ENCODE measurements at places on chromosomes 12 and 14.

DNA sequence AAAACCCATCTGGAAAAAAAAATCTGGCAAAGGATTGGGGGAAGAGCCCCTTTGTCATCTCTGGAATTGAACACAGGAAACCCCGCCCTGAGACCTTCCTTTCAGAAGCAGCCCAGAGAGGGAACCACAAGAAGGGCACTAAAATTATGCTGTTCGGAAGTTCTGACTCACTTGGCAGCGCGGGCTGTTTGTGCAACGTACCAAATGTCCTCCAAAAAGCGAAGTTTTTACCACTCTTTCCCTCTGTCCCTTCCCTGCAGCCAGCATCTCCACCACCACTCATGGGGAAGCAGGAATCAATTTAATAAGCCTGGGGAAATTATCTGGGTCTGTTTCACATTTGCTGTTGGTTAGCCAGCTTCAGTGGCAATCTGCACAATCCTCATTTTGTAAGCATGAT, 3.2 kb upstream of the SYNE3 start:
- no peaks in the 10 kb centered on the region for H3K27me3 ChIP-seq
- H3K4me3 ChIP-seq, result peak overlapping the region; percentile 64
- H3K36me3 ChIP-seq, result peaks cover 21% of the 10 kb centered on the region
- peaks cover 73% of the 10 kb centered on the region for H3K4me1 ChIP-seq

GRCh38 chr12:109613649-109614455, 40.3 kb downstream of the MVK start:
- H3K27me3 ChIP-seq, result peaks cover 93% of the 10 kb centered on the region
- no peak overlapping the region for H3K27ac ChIP-seq
- no peak overlapping the region for H3K4me3 ChIP-seq
- no peak for DNase-seq
- H3K4me1 ChIP-seq, result no peaks in the 10 kb centered on the region

- no peaks in the 10 kb centered on the region for H3K27me3 ChIP-seq
- H3K4me1 ChIP-seq, result no peaks in the 10 kb centered on the region
- H3K27ac ChIP-seq, result no peak overlapping the region
- DNase-seq, result no peak
Measured at GRCh38 chr14:68254669-68255527, 435.3 kb downstream of the RAD51B start.

DNA sequence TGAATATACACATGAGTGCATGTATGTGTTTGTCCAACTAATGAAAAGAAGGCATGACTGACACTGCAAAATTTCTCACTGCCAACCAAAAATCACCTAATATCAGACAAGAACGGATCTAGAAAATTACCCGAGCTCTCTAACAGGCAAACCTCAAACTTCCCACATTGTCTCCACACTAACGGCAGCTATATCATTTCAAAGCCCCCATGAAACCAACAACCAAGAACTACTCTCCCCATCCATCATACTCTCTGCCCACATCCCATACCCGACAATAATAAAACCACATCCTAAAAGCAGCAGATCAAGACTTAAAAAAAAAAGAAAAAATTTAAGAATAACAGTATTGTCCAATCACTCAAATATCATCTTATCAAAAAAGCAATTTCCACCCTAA, 227.1 kb downstream of the CEP128 start:
- peaks cover 6% of the 10 kb centered on the region for H3K4me1 ChIP-seq
- no peaks in the 10 kb centered on the region for H3K27me3 ChIP-seq
- no peaks in the 10 kb centered on the region for H3K36me3 ChIP-seq
- H3K4me3 ChIP-seq, result no peak overlapping the region
- H3K27ac ChIP-seq, result no peak overlapping the region

DNA sequence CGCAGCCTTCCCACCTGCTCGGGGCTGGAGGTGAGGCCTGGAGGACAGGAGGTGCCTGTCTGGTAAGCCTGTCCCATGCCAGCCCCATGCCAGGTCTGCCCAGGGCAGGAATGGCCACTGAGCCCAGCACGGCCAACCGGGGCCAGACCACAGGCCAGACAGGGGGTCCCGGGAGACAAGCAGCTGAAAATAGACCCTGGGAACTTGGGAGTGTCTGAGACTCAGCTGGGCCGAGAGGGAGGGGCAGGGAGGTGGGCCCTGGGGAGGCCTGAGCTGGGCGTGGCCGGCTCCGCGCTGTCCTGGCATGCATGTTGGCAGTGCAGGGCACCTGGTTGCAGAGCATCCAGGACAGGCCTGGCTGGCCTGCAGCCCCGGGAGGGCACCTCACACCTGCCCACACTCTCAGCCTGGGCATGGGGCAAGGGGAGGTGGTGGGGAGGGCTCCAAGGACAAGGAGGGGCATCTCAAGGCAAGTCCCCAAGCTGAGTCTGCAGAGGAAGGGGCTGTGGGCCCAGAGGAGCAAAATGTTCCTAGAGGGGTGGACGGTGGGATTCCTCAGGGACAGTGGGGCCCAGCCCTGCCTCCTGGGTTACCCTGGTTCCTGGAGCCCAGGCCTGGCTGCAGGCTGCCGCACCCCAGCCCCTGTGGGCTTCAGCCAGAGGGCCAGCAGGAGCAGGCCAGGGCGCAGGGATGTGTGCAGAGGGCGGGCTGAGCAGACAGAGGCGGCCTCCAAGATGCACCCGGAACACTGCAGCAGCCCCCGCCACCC, 3.2 kb upstream of the CRIP1 start:
- H3K36me3 ChIP-seq, result peaks cover 90% of the 10 kb centered on the region
- H3K4me3 ChIP-seq, result peak overlapping the region; percentile 80
- peaks cover 48% of the 10 kb centered on the region for H3K4me1 ChIP-seq

- H3K4me3 ChIP-seq, result no peak overlapping the region
- DNase-seq, result no peak
- H3K36me3 ChIP-seq, result no peaks in the 10 kb centered on the region
- H3K4me1 ChIP-seq, result peaks cover 8% of the 10 kb centered on the region
Measured at GRCh38 chr14:88321692-88322503, 1.2 kb downstream of the KCNK10 start.

- no peaks in the 10 kb centered on the region for H3K4me1 ChIP-seq
- DNase-seq, result no peak
- peaks cover 8% of the 10 kb centered on the region for H3K27me3 ChIP-seq
- no peak overlapping the region for H3K4me3 ChIP-seq
Measured at GRCh38 chr14:65373016-65373670, 39.4 kb upstream of the FUT8 start.

DNA sequence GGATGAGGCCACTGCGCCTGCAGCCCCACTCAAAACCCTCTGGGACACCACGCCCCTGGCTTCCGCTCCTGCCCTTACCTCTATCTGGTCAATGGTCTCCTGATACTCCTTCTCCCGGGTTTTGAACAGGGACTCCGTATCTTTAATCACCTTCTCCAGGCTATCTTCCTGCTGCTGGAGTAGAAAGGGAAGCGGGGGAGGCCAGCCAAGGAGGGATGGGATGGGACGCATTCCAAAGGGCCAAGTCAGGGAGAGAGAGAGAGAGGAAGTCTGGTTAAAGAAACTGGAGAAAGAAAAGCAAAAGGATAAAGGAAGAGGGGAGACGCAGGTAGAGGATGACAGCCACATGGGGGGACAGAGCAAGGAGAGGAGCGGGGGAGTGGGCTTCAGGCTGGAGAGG, 7.9 kb downstream of the IFFO1 start:
- H3K4me1 ChIP-seq, result peaks cover 17% of the 10 kb centered on the region
- H3K36me3 ChIP-seq, result peaks cover 41% of the 10 kb centered on the region
- H3K27me3 ChIP-seq, result no peaks in the 10 kb centered on the region
- DNase-seq, result no peak
- H3K4me3 ChIP-seq, result no peak overlapping the region

GRCh38 chr12:60752589-60752988, 1156.8 kb downstream of the SLC16A7 start:
- H3K27me3 ChIP-seq, result no peaks in the 10 kb centered on the region
- DNase-seq, result no peak
- H3K36me3 ChIP-seq, result no peaks in the 10 kb centered on the region
- H3K4me1 ChIP-seq, result no peaks in the 10 kb centered on the region
- no peak overlapping the region for H3K4me3 ChIP-seq

DNA sequence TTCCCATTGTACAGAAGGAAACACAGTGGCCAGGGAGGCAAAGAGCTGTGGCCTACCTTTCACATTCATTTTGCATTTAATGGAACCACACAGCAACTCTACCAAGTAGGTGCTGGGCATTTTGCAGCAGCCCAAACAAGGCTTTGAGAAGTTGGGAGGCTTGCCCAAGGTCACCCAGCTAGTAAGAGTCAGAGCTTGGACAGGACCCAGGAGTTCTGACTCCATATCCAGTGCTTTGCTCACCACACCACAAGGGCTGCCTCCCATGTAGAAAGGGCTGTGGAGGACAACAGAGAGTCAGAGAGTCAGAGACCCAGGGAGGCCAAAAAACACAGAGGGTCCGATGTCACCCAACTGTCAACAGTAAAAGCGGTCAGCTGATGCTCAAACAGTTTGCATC, 400.2 kb downstream of the BCL11B start:
- no peak for DNase-seq
- peaks cover 3% of the 10 kb centered on the region for H3K4me1 ChIP-seq
- H3K4me3 ChIP-seq, result no peak overlapping the region
- H3K27me3 ChIP-seq, result no peaks in the 10 kb centered on the region

DNA sequence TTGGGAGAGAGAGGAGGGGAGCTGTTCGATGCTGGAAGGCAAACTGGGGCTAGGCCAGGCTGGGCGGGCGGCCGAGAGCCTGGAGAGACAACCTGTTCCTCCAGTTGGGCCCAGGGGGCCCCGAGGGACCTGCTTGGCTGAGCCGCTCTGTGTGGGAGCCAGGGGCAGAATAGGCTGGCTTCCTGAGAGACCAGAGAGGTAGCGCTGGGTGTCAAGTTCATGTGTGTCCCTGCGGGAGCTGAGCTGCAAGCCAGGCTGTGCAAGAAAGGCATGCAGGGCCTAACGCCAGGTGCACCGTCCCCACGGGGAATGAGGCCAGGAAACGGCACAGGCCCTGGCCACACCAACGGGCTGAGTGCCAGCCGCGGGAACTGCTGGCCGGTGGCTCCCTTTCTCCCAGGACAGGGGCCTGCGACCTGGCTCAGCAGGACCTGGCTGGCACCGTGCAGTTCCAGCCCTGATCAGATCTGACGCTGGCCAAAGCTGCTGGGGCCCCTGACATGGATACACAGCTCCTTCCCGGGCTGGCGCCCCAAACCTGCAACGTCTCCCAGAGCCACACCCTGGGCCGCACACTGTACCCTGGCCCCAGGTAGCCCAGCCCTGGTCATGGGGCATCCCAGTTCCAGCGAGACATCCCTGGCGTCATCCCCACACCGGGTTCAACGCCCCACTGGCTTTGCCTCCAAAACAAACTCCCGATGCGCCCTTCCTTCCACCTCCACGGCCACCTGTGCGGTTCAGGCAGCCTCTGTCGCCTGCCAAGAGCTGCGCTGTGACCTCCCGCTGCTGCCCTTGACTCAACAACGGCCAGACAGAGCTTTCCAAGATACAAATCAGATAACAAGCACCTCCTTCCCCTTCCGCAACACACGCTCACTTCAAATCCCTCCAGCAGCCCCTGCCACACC, 65.0 kb downstream of the RFLNA start:
- no peaks in the 10 kb centered on the region for H3K27me3 ChIP-seq
- peaks cover 42% of the 10 kb centered on the region for H3K36me3 ChIP-seq
- no peak for DNase-seq
- no peak overlapping the region for H3K27ac ChIP-seq

GRCh38 chr12:67748743-67749040, 100.1 kb downstream of the DYRK2 start:
- H3K27me3 ChIP-seq, result no peaks in the 10 kb centered on the region
- no peak for DNase-seq
- no peak overlapping the region for H3K4me3 ChIP-seq
- no peak overlapping the region for H3K27ac ChIP-seq
- H3K36me3 ChIP-seq, result no peaks in the 10 kb centered on the region
- no peaks in the 10 kb centered on the region for H3K4me1 ChIP-seq

DNA sequence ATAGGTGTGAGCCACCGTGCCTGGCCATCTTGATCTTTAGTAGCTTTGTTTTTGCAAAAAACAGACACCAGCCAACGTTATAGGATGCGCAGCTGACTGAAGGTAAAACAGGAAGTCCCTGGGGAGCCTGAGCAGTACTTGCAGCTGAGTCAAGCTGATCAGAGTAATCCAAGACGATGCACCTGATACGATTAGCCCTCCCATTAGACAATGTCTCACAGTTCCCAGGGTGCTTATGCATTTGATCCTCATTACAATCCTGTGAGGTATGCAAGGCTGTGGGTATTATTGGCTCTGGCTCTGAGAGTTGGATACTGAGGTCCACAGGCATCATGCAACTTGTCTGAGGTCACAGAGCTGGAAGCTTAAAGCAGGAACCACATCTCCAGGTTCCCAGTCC, 8.1 kb downstream of the KRT18 start:
- no peak overlapping the region for H3K27ac ChIP-seq
- H3K4me1 ChIP-seq, result no peaks in the 10 kb centered on the region
- DNase-seq, result no peak
- no peak overlapping the region for H3K4me3 ChIP-seq
- no peaks in the 10 kb centered on the region for H3K36me3 ChIP-seq
- peaks cover 20% of the 10 kb centered on the region for H3K27me3 ChIP-seq

DNA sequence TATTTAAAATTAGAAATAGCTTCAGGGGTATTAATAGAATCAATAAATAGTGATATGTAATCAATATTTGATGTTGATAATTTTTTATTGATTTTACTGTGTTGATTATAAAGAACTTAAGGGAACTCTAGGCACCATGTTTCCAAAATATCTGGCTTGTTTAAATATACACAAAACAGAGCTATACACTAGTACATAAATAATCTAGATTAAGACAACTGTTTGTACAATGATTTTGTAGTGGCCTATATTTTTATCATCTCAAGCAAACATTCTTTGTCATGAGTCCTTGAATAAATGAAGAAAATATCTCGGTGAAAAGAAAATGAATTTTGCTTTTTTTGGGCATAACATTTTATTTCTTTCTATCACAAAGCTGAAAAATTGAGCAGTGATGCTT, 117.1 kb upstream of the KRR1 start:
- H3K27me3 ChIP-seq, result no peaks in the 10 kb centered on the region
- no peak overlapping the region for H3K27ac ChIP-seq
- DNase-seq, result no peak

DNA sequence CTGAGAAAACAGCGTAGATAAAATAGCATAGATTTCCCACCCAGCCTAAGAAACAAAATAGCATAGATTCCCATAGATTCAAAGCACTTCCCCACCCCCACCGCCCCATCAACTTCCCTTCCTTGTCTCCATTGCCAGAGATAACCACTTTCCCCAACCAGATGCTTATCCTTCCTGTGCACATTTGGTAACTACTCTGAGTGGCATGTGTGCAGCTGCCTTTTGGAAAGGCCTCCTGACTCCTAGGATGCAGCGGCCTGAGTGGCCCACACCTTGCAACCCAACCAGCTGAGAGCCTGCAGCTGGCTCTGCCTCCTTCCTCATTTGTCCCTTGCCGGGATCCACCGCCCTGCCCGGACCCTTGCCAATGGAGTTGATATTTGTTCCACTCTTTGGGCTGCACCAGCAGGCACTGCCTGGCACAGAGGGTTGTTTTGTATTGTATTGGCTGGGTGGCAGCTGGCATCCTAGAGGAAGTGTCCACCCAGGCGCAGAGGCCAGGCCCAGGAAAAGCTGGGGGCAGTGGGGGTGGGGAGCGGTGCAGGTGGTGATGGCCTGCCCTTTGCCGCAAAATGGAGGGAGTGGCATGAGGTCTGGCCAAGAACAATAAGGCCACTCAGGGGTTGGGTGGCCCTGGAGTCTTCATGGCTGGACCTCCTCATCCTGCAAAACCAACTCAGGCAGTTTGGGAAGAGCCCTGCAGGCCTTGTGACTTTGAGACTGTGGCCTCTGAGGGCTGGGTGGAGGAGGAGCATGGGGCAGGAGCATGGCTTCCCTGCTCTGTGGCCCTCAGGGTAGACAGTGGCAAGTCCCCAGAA, 4.9 kb downstream of the SLC48A1 start:
- no peak overlapping the region for H3K27ac ChIP-seq
- no peaks in the 10 kb centered on the region for H3K27me3 ChIP-seq
- H3K36me3 ChIP-seq, result peaks cover 8% of the 10 kb centered on the region
